Panc1 (cell line): ENCODE measurements at places on chromosomes 12 and 14. TPM values are rescaled to one million over a fixed set of nuclear protein-coding genes. Genes with fewer than 3 reads are reported as not detected.
A peak's percentile ranks its signal among the peaks of the same experiment; 100 is the strongest.

KCNK13 gene
- not detected for total RNA-seq

PAPLN gene
- 22.2 TPM for total RNA-seq

LALBA gene
- total RNA-seq, result not detected

MANSC4 gene
- total RNA-seq, result not detected

OR6C4 gene
- not detected for total RNA-seq

DNA sequence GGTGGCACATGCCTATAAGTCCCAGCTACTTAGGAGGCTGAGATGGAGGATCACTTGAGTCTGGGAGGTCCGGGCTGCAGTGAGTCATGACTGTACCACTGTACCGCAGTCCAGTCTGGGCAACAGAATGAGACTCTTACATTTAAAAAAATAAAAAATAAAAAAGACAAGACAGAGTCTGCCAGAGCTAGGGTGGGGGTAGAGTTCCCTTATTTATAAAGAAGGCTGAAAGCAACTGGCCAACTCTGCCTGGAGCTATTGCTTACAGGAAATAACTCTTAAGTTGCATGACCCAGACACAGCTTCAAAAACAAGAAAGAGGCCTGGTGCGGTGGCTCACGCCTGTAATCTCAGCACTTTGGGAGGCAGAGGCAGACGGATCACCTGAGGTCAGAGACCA lies 31.5 kb downstream of the NUMB start:
- no peak for DNase-seq

DNA sequence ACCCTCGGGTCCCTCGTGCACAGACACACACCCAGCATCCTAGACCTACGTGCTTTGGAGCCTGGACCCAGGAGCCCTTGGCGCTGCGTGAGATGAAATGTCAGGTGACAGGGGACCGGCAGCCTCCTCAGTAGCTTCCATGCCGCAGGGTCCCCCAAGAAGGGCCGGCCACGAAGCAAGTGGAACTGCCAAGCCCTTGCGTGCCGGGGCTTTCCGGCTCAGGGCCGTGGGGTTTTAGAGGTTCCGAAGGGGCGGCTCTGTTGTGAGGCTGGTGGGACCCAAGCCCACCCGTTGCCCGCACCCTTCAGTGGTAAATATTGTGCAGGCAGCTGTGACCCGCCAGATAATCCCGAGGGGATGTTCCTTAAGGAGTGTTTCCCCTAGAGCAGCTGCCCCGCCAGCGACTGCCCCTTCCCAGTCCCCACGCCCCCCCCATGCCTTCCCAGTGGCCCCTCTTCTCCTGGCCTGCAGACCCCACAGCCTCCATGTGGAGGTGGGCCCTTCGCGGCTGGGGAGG lies 133.7 kb downstream of the ADGRD1 start:
- no peak for DNase-seq

DNA sequence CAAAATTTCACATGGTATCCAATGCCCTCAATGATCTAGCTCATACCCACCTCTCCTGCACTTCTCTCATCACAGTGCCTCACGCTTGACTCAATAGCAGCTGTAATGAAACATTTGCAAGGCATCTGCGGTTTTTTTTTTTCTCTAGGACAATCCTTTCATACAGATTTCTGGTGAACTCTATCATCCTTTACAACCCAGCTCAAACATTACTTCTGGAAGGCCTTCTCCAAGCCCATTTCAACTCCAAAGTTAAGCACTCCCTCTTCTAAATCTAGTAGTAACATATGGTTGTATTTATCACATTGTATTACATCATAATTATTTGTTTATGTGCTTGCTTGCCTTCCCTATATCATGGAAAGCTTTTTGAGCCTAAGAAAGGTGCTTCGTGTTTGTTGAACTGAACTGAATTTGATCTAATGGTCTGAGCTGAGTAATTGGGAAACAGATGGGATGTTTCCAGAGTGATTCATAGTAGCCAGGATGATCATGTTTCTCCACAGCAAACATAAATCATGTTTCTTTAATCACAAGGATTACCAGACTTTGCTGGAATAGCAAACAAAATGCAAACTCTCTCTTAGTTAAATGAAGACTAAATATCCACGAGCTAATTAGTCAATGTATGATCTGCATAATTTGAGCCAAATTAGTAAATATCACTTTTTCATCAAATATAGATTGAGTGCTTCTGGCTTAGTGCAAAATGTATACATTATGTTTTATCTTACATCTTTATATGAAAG lies 14.3 kb downstream of the CFL2 start:
- peak; percentile 93 for DNase-seq

- DNase-seq, result no peak
Observed at GRCh38 chr12:93434256-93434865, 7.4 kb downstream of the UBE2N start.

DNA sequence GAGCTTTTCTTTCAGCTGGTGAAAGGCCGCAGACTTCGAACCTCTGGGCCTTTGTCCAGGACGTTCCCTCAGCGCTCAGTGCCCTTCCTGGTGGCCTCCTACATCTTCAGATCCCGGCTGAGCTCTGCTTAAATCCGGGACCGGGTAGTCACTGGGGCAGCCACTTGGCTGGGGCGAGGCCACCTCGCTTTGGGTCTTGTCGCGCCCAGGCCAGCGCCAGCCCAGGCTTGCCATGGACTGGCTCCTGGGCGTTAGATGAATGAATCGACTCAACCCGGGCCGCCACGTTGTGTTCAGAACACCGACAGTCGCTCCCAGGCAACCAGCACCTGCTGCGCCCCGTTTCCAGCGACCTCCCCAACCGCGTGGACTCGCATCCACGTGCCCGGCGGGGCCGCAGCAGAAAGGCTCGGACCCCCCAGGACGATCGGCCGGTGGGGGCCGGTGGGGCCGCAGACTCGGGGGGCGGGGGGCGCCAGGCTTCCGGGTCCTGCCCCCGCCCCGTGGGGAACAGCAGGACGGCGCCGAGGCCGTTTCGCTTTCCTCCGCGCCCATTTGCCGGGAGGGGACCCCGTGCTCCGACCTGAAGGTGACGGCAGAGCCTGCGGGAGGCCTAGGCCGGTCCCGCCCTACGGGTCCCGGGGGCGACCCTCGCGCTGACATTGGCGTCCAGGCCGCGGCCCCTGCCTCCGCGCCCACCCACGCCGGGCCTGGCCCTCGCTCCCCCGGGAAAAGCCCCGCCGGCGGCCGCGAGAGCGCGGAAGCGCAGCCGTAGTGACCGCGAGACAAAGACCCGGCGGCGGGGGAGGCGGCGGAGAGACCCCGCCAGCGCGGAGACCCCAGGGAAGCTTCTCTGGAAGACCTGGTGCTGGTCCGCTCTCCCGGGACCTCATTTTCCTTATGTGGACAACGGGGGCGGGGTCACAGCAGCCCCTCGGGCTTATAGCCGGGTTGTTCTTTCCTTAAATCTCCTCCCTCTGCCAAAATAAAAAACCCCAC lies 37.3 kb upstream of the RCOR1 start:
- DNase-seq, result no peak

- DNase-seq, result no peak
Observed at GRCh38 chr14:31479027-31479426, 8.8 kb downstream of the GPR33 start.

DNA sequence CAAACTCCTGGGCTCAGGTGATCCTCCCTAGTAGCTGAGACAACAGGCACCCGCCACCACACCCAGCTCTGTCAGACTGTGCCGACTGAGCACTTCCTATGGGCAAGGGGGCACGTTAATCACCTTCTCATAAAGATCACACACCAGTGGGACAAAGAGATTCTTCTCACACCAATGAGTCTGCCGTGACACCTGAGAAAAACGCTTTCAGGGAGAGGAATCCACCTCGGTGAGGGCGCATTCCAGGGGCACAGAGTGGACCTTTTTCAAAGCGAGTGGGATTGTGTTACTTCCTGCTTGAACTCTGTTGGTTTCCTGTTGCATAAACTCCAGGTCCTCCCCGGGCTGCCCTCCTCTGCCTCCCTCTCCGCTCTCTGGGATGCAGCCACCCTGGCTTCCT lies 17.5 kb upstream of the SCARB1 start:
- no peak for DNase-seq

DNA sequence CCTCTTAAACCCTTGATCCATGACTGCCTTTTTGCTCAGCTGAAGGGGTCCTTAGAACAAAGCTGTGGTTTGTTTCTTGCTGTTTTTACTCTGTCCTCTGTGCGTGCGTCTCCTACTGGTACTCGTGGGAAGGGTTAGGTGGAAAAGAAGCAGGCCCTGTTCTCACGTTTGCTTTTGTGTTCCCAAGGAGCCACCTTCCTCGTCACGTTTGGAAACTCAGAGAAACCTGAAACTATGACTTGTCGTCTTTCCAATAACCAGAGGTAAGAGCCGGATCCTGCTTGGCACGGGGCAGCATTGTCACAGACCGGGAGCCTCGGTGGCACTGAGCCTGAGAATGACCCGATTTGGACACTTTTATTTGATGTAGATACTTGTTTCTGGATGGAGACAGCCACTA lies 13.1 kb downstream of the ZFYVE21 start:
- no peak for DNase-seq

- no peak for DNase-seq
Observed at GRCh38 chr14:91946622-91947474, 646 bp downstream of the FBLN5 start.
